HS-27A (cell line): ENCODE measurements at places on chromosomes 3 and 15.

GRCh38 chr3:127226946-127227842 lies 34.3 kb downstream of the PRR23E start:
- peak; percentile 41 for DNase-seq

GRCh38 chr3:112372396-112372795 lies 39.4 kb downstream of the CD200 start:
- no peak for DNase-seq

DNA sequence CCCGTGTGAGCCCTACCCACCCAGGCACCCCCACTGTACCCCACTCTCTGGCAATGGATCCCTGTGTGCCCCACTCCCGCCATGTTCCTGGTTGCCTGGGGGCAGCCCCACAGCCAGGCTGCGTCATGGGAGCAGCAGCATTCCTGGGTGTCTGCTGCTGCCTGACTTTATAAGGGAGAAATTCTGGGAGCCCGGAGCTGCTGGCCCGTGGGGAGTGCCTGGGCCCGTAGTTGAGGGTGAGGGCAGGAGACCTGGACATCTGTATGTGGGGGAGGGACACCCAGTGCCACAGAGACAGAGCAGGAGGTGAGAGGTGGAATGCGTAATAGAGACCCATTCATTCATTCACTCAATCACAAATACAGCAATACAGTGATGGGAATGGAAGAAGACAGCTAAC lies 15.1 kb downstream of the CSPG4 start:
- no peak for DNase-seq

DNA sequence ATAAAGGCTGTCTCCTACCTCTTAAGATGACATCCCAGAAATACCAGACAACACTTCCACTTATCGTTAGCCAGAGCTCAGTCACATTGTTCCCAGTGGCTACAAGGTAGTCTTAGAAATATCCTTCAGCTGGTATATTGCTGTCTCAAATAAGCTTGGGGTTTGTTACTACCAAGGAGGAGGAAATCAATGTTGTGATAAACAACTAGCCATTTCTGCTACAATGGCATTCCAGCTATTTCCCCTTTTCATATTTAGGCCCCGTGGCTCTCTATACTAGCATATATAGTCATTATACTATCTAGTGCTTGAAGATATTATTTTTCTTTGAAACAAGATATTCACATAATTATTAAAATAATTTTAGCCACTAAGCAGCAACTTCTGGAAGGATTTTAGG lies 56.5 kb downstream of the VPS8 start:
- DNase-seq: no peak

GRCh38 chr3:105997466-105997799 lies 128.6 kb upstream of the CBLB start:
- DNase-seq: no peak

- DNase-seq: no peak
Observed at GRCh38 chr3:78604341-78604740, 1163.5 kb downstream of the ROBO1 start.

DNA sequence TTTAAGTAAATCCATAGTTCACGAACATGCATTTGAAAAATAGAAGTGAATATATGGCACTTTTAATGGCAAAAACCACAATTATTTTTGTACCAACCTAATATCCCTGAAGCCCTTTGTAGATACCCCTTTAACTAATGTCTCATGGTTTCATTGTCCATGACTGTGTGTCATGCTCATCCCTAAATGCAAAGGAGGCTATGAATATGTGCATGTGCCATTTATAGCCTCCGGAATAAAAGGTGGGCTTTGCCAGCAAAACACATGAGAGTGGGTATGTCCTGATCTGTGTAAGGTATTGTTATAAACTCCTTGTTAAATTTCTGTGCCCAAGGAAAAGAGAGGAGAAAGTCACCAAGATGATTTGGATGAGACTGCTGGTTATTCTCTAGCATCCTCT lies 20.5 kb upstream of the SOX14 start:
- no peak for DNase-seq

DNA sequence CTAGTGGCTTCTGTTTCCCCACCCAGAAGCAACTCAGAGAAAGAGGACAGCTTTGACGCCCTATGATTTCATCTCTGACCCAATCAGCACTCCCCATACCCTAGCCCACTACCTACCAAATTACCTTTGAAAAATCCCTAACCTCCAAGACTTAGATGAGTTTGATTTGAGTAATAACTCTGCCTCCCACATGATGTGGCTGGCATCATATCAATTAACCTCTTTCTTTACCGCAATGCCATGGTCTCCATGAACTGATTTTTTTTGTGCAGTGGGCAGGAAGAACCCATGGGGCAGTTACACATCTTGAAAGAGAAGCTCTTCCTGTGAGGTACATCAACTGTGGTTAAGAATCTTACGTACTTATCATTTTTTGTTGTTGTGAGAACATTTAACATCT lies 25.5 kb upstream of the APOD start:
- no peak for DNase-seq

- peak; percentile 79 for DNase-seq
Observed at GRCh38 chr15:60993008-60993407, 236.1 kb downstream of the RORA start.

DNA sequence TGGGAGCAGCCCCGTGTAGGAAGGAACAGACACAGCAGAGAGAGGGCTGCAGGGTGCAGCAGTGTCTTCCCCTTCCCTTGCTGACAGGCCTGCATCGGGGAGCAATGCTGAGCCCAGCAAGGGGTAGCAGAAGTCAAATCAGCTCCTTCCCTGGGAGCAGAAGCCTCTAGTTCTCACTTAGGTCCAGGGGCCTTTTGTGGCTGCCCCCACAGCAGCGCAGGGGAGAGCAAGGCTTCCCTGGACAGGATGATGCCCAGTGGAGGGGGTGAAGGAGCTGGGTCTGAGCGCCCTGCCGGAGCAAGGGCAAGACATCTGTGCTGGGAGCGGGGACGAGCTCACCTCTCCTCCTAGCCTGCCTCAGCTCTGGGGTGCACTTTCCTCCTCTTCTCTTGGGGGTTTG lies 827 bp downstream of the PLCB2 start:
- no peak for DNase-seq

GRCh38 chr3:125032683-125033082 lies 23.1 kb downstream of the HEG1 start:
- DNase-seq: no peak

DNA sequence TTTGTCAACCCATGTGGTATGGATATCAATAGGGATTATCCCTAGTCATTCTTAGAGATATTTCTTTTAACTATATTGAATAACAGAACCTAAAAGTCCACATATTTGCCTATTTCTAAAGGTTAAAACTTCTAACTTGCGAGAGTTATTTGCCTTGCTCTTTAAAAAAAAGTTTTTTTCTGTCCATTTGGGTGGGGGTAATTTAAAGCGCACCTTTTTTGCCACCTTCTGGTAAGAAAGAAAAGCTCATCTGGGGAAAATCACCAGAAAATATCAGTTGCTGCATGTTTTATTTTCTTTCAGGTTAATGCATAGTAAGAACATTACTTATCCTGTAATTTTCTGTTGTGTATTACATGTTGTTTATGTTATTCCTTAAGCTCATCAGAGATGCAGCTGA lies 242.0 kb upstream of the GOLGA6L4 start:
- DNase-seq: no peak
